ENCODE measurements at places on chromosomes 6 and 20.

DNA sequence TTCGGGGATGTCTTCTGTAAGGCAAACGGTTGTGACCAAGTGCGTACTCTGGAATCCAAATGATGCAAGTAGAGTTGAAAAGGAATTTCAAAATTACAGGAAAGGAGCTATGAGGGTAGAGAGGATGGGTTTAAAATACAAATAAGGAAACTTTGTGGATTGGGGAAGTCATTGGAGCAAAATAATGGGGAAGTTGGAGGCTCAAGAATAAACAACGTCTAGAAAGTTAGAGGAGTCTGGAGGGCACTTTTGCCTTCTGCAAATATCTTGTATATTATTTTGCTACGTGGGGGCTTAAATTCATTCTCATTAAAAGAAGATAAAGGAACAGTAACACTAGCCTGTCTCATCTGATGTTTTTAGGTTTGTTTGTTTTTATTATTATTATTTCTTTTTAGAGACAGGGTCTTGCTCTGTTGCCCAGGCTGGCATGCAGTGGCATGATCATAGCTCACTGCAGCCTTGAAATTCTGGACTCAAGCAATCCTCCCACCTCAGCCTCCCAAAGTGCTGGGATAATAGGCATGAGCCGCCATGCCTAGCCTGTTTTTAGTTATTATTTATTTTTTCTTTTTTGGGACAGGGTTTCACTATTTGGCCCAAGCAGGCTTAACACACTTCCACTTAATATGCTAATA is 55.0 kb upstream of the TNFAIP3 start:
- no peak for DNase-seq

GRCh38 chr6:52575502-52575892 is 1.4 kb downstream of the TRAM2 start:
- no peak for DNase-seq

GRCh38 chr6:145929037-145929633 is 35.0 kb downstream of the SHPRH start:
- DNase-seq, result no peak

DNA sequence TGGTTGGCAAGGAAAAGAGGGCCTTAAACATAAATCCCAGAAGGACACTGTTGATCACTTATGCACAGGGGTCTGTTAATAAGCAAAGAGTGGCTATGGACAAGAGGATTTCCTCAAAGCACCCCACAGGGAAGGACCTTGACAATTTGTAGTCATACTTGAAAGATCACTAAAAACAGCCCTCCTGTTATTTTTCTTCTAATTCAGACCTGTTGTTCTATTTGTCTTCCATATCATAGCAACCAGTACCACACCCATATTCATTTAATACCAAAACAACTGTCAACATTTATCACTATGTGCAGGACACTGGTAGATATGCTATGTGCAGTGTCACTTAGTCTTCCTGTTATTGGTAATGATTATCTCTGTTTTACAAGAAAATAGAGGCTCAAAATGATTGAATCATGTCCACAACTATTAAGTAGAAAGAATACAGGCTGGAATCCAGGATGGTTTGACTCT is 3.2 kb upstream of the DYNLRB1 start:
- no peak for DNase-seq

DNA sequence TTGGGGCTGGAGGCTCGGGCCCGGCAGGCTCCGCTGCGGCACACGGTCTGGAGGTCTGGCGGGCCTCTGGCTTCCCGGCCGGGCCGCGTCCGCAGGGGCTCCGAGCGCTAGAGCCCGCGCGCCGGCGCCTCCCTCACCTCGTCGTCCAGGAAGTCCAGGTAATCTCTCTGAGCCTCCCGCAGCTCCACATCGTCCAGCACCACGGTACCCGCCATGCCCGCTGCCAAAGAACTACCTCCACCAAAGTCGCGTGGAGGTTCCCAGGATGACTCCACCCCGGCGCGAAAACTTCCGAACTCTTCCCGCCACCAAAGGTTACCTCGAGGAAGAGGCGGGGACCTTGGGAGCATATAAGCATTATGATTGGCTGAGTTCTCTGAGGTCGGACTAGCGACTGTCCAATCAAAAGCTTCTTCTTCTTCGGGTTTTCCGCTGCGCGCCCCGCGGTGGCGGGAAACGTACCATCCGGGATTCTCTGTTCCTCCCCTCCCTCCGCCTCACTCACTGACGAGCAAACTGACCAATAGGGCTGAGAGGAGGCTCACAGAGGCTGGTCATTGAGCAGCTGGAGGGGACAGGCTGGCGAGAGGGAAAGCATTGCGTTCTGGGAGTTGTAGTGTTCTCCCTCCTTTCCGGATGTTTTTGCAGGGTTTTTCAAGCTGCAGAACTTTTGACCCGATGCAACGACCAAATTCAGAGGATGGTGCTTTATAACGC is at the start of gene MCM3:
Gene MCM3, minus strand, starts transcription at position 283 of the 717 bp plus-strand sequence. Its CDS starts 68 bp downstream, at position 215.
- peak; percentile 89 for DNase-seq

DNA sequence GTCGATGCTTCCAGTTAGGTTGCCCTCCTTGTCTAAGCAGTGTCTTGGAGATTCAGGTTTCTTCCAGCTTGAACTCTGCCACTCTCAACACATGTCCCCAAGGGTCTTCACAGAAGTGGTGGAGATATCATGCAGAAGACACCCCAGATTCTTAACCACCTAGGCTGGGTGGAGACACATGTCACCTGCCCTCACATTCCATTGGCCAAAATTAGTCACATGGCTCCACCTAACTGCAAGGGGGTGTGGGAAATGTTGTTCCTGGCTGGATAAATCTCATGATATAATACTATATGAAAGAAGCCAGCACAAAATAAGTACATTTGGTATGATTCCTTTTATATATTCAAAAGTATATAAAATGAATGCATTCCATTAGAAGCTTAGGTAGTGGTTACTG is 52.9 kb upstream of the SNRPB2 start:
- no peak for DNase-seq

DNA sequence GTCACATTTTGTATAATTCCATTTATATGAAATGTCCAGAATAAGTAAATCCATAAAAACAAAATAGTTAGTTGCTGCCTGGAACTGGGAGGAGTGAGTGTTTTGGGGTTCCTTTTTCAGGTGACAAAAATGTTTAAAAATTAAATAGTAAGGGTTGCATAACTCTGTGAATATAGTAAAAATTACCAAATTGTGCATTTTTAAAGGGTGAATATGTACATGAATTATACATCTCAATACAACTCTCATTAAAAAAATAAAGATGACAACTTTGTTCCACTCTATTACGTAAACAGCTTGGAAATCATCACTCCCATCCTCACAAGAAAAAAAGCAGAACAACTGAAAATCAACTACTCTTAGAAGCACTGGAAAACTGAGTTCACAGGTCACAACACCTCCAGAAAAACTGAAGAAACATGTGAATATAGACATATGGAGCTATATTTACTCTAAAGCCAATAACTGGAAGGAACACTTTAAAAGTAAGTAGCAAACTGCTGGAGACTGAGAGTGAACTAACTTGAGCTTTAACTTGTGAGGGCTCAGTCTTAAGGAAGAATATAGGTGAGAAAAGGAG is 40.0 kb downstream of the RANBP9 start:
- no peak for DNase-seq

- no peak for DNase-seq
These were observed 34.9 kb downstream of the SNAI1 start for GRCh38 chr20:50017576-50018248.

- no peak for DNase-seq
These were observed 61.5 kb downstream of the REPS1 start for GRCh38 chr6:138926579-138926978.

- no peak for DNase-seq
These were observed 1.6 kb upstream of the DSN1 start for GRCh38 chr20:36775196-36775595.

DNA sequence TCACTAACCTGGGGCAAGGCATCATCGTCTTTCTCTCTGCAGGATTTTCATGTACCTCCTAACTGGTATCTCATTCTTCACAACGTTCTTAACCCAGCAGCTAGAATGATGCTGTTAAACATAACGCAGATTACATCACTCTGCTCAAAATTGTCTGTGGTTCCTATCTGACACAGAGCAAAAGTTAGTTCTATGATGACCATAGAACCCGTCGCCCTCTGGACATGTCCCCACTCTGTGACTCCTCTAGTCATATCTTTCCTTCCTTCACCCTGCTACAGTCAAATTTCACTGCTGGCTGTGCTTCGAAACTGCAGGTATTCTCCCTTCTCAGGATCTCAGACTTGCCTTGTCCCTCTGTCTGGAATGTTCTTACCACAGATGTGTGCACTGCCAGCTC is 87.4 kb upstream of the TPD52L1 start:
- DNase-seq, result no peak

- DNase-seq, result no peak
These were observed 295.8 kb downstream of the BCKDHB start for GRCh38 chr6:80402266-80402665.

- DNase-seq, result no peak
These were observed 411.2 kb upstream of the SULF2 start for GRCh38 chr20:48196486-48196885.

DNA sequence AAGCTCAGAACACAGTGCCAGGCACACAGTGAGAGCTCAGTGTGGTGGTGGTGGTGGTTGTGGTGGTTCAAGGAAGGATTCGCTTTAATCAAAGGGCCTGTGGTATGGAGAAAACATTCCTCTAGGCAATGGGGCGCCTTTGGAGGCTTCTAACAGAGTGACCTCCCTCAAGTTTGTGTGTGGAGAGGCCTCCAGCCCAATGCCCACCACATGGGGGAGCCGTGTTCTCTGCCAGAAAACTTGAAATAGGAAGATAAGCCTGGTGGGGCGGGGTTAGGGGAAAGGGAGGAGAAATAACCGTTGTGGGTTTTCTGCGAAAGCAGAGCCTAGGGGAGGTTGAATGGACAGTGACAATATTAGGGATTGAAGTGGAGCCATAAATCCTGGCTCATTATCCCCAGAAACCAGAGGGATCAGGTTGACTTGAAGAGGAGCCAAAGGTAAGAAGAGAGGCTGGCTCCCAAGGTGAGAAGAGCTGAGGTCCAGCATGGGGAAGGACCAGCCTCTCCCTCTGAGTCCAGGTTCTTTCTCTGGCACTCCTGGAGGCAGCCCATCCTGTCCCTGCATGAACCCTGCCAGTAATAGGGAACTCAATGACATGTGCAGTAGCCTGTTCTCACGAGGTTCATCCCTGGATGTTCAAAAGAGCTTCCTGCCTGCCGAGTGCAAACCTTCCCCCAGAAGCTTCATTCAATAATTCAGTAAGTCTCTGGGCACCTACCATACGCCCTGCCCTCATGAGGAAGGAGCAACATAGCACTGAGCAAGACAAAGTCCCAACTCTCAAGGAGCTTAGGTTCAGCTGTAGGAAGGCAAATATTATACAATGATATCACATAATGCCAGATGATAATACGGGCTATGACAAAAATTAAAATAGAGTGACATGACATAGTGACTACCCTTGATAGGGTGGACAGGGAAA is 51.4 kb downstream of the TGM2 start:
- DNase-seq, result peak; percentile 6

DNA sequence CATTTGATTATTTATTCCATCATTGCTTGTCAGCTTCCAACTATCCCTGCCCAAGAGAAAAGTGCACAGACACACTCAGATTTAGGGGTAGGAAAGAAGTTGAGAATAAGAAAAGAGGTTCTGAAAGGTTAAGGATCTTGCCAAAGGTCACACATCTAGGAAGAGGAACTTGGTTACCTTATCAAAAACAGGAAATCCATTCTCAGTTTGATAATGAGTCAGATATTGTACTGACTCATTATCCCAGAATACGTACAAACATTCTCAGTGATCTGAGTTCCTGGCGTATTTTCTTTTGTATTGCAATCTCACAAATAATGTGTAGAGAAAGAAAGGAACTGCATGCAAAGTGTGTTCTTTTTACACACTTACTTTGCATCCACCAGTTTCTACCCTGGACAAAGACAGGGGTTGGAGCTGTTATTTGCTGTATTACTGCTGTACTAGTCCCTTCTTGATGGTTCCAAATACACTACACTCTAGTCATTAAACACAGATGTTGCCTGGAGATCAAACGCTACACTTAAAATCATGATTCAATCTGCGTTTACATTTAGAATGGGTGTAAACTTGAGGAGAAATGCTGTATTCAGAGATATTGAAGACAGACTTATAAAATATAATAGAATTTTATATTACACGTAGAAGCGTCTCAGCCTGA is 545.7 kb downstream of the PRKN start:
- DNase-seq, result no peak

DNA sequence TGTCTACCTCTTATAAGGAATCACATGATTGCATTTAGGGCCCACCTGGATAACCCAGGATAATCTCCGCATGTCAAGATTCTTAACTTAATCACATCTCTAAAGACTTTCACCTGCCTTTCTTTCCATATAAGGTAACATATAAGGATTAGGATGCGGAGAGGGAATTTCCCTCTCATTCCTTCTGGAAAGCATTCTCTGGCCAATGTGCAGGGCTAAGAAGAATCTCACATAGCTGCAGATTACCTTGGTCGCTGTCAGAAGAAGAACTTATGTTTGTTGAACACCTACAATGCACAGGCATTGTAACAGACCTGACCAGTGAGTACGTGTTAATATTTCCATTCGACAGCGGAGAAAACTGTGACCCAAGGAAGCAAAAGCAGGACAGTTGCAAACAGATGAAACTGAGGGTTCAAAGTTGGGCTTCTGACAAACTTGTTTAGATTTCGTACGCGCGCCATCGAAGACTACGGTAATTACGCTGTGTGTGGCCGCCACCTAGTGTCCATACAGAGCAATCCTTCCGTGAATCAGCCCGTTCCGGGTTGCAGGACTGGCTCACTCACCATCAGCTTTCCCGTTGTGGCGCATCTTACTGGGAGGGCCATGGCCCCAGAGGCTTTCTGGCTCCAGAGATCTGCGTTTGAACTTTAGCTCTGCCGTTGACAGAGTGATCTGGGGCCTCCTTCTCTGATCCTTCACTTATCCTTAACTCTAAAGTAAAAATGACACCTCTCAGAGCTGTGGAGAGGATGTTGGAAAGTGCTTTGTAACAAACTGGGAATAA is 9.5 kb downstream of the C20orf202 start:
- peak; percentile 45 for DNase-seq

GRCh38 chr6:82779041-82779440 is 286.6 kb downstream of the UBE3D start:
- no peak for DNase-seq

DNA sequence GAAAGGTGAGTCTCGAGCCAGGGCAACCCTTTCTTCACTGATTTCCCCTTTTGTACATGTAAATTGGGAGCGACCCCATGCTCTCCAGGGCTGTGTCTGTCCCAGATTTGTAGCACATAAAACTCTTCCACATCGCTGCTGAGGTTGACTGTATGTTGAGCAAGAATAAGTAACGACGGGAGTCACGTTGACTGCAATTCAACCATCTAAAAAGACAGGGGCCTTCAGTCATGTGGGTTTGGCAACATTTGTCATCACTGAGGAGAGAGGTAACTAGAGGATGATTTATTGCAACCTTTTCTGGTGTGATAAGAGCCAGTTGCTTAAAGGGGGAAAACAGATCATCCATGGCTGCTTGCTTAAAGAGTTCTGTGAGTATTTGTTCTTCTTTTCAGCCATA is 159.4 kb upstream of the SULF2 start:
- no peak for DNase-seq

DNA sequence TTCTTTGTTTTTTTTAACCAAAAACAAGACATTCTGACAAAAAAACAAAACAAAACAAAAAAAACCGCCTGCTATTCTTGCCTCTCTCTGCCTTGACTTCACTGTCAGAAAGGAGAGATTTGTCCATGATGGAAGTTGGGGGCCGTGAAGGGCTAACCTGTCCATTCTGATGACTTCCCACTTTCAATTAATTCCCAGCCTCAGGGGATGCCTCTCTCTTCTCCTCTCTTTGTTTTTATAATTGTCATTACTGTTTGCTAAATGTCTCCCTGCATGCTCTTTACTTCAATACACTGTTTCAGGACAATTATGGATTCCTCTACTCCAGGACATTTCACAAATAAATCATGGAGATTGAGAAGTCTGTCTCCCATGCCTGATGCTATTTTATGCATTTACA is 130.5 kb upstream of the CNR1 start:
- DNase-seq, result no peak
